ENCODE measurements at places on chromosomes 5 and 9. TPM values are rescaled to one million over a fixed set of nuclear protein-coding genes. Genes with fewer than 3 reads are reported as not detected.
A peak's percentile ranks its signal among the peaks of the same experiment; 100 is the strongest.

Gene TGFBI
- total RNA-seq = 195 TPM

Gene DPH7
- total RNA-seq = 27.4 TPM

Gene HBEGF
- 11.0 TPM for total RNA-seq

Gene SPATA31E1
- total RNA-seq = not detected

Gene TMEFF1
- 2.7 TPM for total RNA-seq

Gene UAP1L1
- total RNA-seq = 3.1 TPM

Gene GSN
- 422 TPM for total RNA-seq

Gene FGF10
- total RNA-seq = 7.8 TPM

- peak; percentile 17 for DNase-seq
Measured at GRCh38 chr5:53362521-53362941, 117.9 kb upstream of the FST start.

DNA sequence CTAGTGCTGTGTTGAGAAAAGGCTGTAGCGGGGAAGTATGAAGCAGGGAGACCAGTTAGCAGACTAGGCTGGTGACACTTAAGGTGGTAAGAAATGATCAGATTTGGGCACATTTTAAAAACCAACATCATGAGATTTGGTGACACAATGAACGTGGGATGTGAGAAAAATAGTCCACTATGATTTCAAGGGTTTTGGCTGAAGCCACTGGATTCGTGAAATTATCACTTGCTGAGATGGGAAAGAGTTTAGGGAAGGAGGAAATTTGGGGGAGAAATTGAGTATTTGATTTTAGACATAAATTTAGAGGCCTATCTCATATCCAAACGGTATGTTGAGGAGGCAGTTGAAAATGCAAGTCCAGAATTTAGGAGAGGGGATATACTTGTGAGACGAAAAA is 23.1 kb downstream of the SKP2 start:
- DNase-seq = no peak

DNA sequence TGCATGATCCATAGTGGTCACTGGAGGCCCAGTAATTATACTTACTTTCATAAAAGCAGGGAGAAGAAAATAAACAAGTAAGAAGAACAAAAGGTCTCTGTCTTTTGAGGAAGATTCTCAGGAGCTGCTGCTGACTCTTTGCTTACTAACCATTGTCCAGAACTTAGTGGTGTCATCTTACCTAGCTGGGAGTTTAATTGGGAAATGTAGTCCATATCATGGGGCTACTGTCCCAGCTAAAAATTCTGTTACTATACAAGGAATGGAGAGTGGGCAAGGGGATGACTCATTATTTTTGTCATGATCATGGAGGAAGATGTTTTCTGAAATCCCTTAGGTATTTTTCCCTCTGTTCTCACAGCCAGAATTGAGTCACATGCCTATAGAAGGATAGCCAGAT is 639.3 kb downstream of the MTRR start:
- DNase-seq = no peak

DNA sequence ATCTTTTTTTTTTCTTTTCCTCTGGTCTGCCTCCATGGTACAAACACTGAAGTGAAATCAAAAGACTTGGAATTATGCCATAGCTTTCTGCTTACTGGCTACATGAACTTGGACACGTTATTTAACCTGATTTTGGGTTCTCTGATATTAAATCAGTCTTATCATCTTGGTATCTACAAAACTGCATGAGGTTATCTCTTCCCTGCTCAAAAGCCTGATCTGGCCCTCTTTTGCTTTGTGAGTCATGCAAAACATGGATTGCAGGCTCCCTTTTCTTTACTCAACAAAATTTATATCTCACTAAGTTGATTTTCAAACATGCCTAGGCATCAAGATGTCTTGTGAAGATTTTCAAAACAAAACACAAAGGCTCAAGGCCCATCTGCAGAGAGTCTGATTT is 45.9 kb upstream of the FST start:
- no peak for DNase-seq

GRCh38 chr5:78553580-78554353 is 94.8 kb downstream of the LHFPL2 start:
- DNase-seq = peak; percentile 81

DNA sequence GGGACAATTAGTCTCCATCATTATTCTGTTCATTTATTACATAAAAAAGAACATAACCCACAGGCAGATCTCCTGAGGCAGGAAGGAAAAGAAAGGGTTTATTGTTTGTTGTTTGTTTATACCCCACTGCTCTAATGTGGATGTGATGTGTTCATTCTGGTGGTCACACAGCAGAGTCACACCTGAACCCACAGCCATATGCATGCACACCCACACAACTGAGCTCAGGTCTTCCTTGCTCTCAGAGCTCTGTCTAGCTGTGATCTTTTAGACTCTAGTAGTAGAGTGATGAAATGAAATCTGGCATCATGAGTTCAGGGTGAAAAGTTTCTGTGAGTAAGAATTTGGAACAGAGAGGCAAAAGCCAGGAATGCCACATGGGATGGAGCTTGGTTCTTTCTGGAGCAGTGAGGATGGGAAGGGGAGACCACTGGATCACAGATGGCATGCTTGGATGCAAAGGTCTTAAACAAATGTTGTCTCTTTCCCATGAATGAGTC is 227.0 kb downstream of the PAPPA start:
- no peak for DNase-seq

- DNase-seq = peak; percentile 86
Measured at GRCh38 chr5:89457411-89458331, 574.7 kb upstream of the MEF2C start.

DNA sequence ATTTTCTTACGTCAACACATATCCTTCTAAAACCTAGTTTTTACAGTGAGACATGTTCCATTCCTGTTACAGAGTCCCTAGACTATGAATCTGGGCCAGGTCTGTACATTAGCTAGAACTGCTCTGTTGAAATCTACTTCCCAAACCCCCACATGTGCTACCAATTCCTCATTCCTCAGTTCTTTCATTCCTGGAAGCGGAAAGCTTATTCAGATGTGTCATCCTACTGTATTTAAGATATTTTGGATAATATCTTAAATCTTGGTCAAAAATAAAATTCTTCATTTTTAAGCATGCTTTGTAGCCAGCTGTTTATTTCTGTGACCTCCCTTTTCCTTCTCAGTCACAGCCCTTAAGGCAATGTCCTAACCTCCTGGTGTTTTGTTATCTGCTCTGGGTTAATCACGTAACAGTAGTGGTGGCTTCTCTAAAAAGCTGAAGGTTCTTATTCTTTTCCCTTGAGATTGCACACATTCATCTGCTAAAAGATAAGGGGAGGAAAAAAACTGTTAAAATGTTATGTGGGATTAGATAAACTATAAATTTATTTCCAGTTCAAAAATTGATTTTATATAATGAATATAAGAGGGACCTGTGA is 35.6 kb downstream of the GLRX start:
- DNase-seq = no peak

DNA sequence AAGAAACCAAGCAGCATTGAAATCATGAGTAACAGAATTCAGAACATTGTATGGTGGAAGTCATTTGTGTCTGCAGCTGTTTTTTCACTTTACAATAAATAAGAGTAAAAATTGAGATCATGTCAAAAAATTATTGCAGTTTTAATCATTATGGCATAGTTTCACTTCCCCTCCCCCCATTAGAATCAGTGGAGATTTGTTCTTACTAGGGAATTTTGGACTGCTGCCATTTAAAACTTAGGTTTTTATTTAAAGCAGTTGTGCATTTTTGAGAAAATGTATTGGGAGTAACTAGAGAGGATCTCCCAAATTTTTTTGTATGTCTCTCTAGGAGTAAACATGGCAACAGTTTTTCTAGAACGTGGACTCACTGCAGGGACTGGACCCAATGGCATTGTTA is 20.4 kb downstream of the GTF3C4 start:
- DNase-seq = peak; percentile 93

DNA sequence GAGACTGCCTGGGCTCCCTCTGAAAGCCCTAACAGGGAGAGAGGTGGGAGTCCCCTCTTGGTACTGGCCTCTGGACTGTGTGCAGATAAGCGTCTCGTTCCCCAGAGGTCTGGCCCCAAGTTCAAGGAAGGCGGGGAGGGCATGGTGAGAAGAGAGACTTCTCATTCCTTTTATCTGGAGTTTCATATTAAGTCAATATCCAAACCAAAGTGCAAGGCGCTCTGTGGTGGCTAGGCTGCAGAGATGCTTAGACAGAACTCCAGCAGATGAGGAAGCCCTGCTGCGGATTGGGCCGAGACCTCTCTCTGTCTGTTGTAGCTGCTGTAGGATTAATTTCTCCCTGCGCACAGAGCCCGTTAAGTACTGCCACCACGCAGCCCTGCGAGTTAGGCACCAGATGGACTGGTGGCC is 16.0 kb downstream of the MVB12B start:
- no peak for DNase-seq

- DNase-seq = no peak
Measured at GRCh38 chr5:16750445-16750844, 133.6 kb upstream of the RETREG1 start.

DNA sequence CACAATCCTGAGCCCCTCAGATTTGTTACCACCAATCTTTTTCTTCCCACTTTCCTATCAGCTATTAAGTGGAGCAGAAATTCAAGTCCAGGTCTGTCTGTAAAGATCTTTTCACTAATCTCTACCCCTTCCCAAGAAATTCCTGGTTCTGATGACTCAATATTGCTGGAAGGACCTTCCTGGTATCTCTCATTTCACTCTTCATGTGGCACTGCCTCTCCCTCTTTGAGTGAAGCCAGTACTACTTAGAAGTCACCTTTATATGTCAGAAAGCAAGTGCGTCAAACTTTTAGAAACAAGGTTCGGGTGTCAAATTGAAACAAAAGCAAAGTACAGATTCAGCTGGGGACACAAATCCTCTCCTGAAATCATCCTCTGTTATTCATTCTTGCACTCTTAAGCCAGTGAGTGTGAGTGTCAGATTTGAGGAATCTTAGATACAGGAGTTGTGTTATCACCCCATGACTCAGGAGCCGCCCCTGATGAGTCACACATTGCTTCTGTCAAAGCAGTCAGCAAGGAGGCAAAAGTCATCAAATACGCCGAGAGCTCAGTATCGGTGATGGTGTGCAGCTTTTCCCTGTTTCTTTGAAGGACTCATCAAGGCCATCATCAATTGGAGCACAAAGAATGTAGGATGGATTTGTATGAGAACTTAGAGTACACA is 313.0 kb downstream of the CETN3 start:
- no peak for DNase-seq

DNA sequence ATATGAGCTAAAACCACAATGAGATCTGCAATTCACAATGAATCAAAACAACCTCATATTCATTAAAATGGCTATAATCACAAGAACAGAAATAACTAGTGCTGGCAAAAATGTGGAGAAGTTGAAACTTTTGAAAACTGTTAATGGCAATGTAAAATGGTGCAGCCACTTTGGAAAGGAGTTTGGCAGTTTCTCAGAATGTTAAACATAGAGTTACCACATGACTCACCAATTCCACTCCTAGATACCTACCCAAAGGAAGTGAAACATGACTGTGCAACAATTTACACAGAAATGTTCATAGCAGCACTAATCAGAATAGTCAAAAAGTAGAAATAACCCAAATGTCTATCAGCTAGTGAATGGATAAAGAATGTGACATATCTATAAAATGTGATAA is 862.2 kb downstream of the DTWD2 start:
- DNase-seq = no peak

All from muscle of leg (tissue), 16 donors.